ENCODE measurements at places on chromosomes 2 and 18. TPM values are rescaled to one million over a fixed set of nuclear protein-coding genes. Genes with fewer than 3 reads are reported as not detected.

Gene FAM237A
- not detected for total RNA-seq

Gene L3MBTL4
- 0.49 TPM for total RNA-seq

Gene PRSS56
- not detected for total RNA-seq

Gene IGFBP2
- total RNA-seq, result 587 TPM

Gene SPATA3
- total RNA-seq, result not detected

Gene TTR
- total RNA-seq, result 0.61 TPM

Gene HOXD11
- not detected for total RNA-seq

Gene SLC4A5
- total RNA-seq, result 0.81 TPM

Gene CPLX4
- 0.24 TPM for total RNA-seq

Gene COL4A3
- total RNA-seq, result not detected

Gene CHAC2
- 0.97 TPM for total RNA-seq

Gene ARHGAP25
- total RNA-seq, result 1.3 TPM

Gene RNU2-63P
- under 0.01 TPM for total RNA-seq

Gene SNORC
- total RNA-seq, result 1.3 TPM

Gene CAPN13
- not detected for total RNA-seq

Gene C1QL2
- not detected for total RNA-seq

Gene PIEZO2
- total RNA-seq, result 49.3 TPM

Gene GAREM1
- total RNA-seq, result 3.7 TPM

Gene LGALSL
- 3.1 TPM for total RNA-seq

Gene XDH
- 0.97 TPM for total RNA-seq

Gene SERPINB3
- not detected for total RNA-seq

Gene DSC2
- total RNA-seq, result 0.12 TPM

Gene OTOF
- not detected for total RNA-seq

Gene ALPG
- not detected for total RNA-seq

Gene CCT4
- total RNA-seq, result 76.7 TPM

Gene MYO5B
- total RNA-seq, result 0.12 TPM

Gene KLHL41
- total RNA-seq, result 0.97 TPM

Gene ACKR3
- total RNA-seq, result 17.8 TPM

Gene HOXD1
- 2.9 TPM for total RNA-seq

Gene VSNL1
- total RNA-seq, result 0.16 TPM

Gene EPB41L3
- 32.0 TPM for total RNA-seq

Gene CD226
- total RNA-seq, result 1.5 TPM

Gene HOXD12
- not detected for total RNA-seq

Gene RFX8
- total RNA-seq, result 6.8 TPM

Gene ANO7
- total RNA-seq, result 0.12 TPM

Gene ABCB11
- under 0.01 TPM for total RNA-seq

Gene TUBA4B
- not detected for total RNA-seq

Gene ABHD3
- total RNA-seq, result 3.4 TPM

Gene FAHD2B
- 6.2 TPM for total RNA-seq

Gene NOL4
- total RNA-seq, result under 0.01 TPM

Gene GPR75
- 2.9 TPM for total RNA-seq

Gene EFHD1
- total RNA-seq, result 1.9 TPM

Gene MAB21L4
- not detected for total RNA-seq

Gene FRZB
- total RNA-seq, result 0.32 TPM

Gene BOK
- total RNA-seq, result 20.3 TPM

Gene B3GNT7
- 0.65 TPM for total RNA-seq

Gene PMAIP1
- total RNA-seq, result 7.5 TPM

Gene ARHGEF33
- total RNA-seq, result 0.61 TPM

Gene RESP18
- total RNA-seq, result not detected

Gene CNTNAP5
- 0.12 TPM for total RNA-seq

Gene STAT1
- 537 TPM for total RNA-seq

Gene RND3
- total RNA-seq, result 601 TPM

Measured in hair follicle dermal papilla cell (primary cell).